ENCODE measurements at places on chromosomes 7 and 10. TPM values are rescaled to one million over a fixed set of nuclear protein-coding genes. Genes with fewer than 3 reads are reported as not detected.

SLC26A4 gene
- total RNA-seq: not detected

ELN gene
- not detected for total RNA-seq

NEUROG3 gene
- not detected for total RNA-seq

OR6B1 gene
- total RNA-seq: not detected

NMT2 gene
- total RNA-seq: 28.1 TPM

ASZ1 gene
- total RNA-seq: not detected

ZNHIT1 gene
- total RNA-seq: 64.0 TPM

AGAP5 gene
- 14.3 TPM for total RNA-seq

USP54 gene
- total RNA-seq: 43.5 TPM

PPA1 gene
- total RNA-seq: 353 TPM

OR2A5 gene
- not detected for total RNA-seq

GRCh38 chr7:91880016-91880412, 488 bp downstream of the MTERF1 start:
- no peak for DNase-seq

GRCh38 chr10:11886851-11887250, 63.7 kb downstream of the PROSER2 start:
- no peak for DNase-seq

DNA sequence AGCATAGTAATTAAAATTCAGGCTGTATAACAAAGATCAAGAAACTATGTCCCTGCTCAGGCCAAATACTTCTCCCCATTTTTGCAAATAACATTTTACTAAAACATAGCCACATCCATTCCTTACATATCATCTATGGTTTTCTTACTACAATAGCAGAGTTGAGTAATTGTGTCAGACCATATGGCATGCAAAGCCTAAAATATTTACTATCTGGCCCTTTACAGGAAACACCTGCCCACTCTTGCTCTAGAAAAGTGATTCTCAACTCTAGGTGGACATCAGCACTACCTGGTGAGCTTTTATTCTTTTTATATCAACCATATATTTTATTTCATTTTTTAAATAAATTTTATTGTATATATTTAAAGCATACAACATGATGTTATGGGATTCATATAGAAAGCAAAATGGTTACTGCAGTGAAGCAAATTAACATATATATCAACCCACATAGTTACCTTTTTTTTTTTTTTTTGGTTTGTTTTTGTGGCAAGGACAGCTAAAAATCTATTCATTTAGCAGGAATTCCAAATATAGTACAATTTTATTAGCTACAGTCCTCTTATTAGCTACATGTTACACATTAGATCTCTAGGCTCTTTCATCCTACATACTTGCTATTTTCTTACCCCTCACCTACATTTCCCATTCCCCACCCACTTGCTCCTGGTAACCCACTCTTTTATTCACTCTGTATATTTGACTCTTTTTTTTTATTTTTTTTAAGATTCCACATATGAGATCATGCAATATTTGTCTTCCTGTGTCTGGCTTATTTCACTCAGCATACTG, 19.6 kb downstream of the ABI1 start:
- no peak for DNase-seq

- peak; percentile 58 for DNase-seq
Measured at GRCh38 chr10:118870467-118871243, 115.9 kb upstream of the CACUL1 start.

- DNase-seq: peak; percentile 60
Measured at GRCh38 chr7:135976312-135977006, 700 bp downstream of the MTPN start.

GRCh38 chr10:84194424-84195043, at the start of gene CDHR1:
TSS of gene CDHR1 (plus strand) at chr10:84194537. CDS start at chr10:84194761, 224 bp downstream.
- DNase-seq: peak; percentile 25

DNA sequence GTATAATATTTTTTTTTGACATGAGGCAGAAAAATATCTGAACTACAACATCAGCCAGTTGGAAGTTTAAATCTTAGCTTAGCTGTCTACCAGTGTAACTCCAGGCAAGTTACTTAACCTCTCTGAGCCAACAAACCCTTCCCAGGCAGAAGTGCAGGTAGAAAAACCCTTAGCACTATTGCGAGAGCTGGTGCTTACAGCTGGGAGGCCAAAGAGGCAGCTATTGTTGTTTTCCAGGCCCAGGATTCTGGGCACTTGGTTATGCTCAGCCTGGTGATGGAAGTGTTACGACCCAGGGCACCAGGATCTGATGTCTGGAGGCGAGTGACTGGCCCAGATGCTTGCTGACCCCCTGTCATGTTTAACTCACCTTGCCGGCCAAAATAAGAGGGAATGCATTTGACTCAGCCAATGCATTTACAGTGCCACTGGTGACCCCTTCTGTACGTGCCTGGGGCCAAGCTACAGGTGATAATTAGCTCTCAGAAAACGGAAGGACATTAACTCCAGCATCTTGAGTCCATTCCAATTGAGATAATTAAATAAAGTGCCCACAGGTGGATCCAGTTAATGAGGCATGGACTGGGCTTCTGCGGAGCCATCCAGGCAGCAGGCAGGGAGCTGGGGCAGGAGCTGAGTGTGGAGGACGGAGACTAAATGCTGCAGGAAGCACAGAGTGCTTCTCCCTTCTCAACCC, 126.5 kb upstream of the HABP2 start:
- no peak for DNase-seq

- DNase-seq: no peak
Measured at GRCh38 chr7:92762851-92763250, 73.5 kb downstream of the CDK6 start.

DNA sequence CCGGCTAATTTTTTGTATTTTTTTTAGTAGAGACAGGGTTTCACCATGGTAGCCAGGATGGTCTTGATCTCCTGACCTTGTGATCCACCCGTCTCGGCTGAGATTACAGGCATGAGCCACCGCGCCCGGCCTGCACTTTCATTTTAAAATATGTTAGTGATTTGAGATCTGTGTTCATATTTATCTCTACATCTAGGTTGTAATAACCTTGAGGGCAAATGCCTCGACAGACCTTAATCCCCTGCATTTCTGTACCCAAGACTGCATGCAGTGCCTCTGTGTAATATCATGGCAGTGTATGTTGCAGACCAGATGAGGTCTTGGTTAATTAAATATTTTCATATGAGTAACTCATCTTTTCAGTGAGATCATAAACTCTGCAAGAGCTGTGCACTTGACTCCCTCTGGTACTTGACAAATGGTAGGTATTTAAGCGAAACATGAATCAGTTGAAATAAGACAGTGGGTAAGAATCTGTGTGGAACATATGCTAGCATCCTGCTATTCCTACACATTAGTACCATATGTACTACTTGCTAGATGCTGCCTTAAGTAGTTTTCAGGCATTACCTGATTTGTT, 673.9 kb upstream of the ANKRD30A start:
- no peak for DNase-seq

DNA sequence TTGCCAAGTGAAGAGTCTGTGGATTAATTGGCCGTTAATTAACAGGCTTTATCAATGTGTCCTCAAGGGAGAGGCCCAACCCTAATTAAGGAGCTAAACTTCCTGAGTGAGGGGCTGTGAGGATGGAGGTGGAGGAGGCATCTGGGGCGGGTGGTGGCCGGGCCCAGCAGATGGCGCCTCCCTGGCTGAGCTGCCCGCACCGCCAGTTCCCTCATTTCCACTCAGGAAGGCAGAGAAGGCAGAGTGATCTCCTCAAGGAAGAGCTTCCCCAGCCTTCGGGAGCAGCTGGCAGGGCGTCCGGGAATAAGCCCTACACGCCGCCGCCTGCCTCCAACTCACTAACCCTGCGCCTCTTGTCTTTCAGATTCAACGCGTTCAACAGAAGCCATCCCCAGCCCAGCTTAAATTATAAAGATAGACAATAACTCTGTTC, 112.2 kb downstream of the CYTH3 start:
- no peak for DNase-seq

DNA sequence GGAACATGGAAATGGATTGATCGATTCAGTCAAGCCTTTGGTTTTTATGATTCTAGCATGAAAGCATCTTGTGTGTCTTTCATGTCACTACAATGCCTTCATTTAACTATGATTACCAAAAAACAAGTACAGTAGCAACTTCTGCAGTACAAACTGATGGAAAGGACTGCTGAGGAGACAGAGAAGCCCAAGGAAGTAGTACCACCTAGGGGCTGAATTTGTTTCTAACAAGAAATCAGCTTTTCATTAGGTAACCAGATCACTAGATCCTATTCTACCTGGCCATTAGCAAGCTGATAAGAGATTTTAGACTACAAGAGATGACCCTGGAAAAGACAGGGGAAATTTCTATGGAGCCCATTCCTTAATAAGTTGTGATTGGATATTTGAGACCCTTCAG, 3.2 kb upstream of the IFIT1 start:
- peak; percentile 49 for DNase-seq

DNA sequence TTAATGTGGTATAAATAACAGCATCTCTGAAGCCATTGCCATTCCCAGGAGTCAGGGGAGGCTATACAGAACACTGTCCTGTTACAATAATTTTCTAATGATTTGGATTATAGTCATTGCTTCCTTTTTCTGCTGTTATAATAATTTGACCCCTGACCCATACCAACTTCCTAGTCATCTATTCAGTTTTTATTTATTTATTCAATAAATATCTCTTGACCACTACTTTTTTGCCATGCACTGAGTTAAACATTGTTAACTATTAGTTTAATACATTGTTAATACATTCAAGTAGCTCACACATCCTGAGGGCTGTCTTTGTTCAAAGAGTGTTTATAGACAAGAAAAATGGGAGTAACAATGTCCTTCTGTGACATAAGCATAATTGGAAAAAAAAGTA, 235.5 kb upstream of the MEOX2 start:
- DNase-seq: no peak

GRCh38 chr7:36838616-36839225, 114.4 kb upstream of the AOAH start:
- no peak for DNase-seq

DNA sequence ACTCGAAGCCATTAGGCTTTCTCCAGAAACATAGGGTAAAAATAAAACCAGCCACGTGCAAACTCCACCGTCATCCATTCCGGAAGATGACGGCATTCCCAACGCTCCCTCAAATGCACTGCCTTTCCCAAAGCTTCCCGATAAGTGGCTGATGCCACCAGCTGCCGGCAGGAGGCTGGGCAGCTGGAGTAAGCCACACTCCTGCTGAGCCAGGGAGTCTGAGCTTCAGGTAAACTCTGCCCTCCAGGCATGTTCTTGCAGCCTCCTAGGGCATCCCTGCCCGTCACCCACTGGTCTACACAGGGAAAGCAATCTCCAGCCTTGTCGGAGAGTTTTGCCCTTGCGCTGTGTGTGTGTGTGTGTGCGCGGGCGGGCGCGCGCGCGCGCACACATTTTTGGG, 40.5 kb upstream of the TMEM273 start:
- no peak for DNase-seq

DNA sequence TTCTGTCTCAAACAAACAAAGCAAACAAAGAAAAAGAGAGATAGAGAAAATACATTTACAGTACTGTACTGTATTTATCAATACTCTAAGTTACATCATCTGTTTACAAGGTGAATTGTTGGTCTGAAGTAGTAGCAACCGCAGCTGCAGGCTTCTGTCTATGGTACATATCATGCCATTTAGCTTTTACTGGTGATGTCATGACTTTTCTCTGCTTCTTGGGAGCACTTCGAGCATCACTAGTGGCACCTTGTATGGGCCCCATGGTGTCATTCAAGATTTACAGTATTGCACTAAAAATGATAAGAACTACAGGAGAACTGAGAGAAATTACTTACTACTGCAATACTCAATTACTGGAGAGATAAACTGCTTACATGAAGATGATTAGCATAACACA, 826.9 kb downstream of the CNTNAP2 start:
- DNase-seq: no peak

- DNase-seq: no peak
Measured at GRCh38 chr7:87561102-87561501, 39.6 kb downstream of the ABCB1 start.

DNA sequence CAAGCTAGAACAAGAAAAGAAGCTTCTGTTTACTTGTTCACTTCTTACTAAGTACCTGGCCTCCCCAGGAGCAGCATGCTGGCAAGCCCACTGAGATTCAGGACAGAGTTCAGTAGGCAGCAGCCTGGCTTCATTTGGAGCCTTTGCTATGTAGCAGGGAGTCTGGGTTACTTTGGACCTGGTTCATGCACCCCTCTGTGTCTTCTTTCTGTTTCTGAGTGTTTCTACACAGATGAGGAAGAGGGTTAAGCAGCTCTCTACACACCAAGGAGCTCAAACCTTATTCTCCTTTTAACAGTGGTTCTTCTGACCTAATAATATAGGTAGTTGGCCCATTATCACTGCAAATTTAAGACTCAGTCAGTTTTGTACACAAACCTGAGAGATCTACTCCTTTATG, 152.9 kb downstream of the ARID5B start:
- no peak for DNase-seq

DNA sequence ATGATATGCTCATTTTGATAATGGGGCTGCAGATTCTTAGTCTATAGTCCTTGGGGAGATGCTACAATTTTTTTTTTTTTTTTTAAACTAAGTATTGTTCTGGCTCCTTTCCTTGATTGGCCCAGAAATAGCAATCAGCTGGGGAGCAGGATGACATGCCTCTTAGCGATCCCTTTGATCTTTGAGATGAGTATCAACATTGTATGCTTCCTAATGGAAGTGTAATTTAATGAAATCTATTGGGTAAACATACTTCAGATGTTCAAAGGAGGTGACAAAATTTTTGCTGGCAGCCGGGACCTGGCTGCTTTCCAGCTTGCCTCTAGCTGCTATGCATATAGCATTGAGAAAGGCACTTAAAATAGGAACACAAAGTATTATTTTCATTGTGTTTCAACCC, 43.5 kb downstream of the VTI1A start:
- peak; percentile 42 for DNase-seq

GRCh38 chr7:108459922-108460551, 3.8 kb upstream of the NRCAM start:
- DNase-seq: peak; percentile 68

GRCh38 chr10:120423431-120424197, 33.4 kb upstream of the PLPP4 start:
- DNase-seq: peak; percentile 64

DNA sequence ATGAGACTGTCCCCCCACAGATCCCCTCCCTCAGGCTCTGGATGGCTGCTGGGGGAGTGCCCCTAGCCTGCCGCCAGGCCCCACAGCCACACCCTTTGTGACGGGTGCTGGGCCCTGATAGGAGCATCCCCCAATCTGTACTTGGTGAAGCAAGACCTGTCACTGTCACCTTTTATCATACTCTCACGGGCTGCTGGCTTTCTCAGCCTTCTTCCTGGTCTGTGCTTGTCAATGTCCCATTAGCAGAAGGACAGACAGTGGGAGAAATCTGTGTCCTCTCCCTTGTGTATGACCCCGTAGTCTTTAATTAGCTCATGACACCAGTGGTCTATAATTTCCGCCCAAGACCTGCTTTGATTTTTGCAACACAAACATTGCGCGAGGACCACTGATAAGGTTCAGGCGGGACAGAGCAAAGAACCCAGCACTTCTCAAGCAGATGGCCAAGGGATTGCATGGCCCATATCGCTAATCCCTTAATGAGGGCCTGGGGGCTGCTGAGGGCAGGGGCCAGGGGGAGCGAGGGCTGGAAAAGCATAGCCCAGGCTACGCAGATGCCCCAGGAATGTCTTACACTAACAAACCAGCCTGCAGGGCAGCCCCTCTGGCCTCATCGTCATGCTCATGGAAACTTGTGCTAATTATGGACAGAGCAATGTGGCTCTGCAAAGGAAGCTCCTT, 127.8 kb downstream of the PTPN20 start:
- DNase-seq: peak; percentile 76

- no peak for DNase-seq
Measured at GRCh38 chr10:8070440-8070839, 16.0 kb downstream of the GATA3 start.
